Aorta (tissue), 5 donors: ENCODE measurements at places on chromosomes 16 and 17. TPM values are rescaled to one million over a fixed set of nuclear protein-coding genes. Genes with fewer than 3 reads are reported as not detected.

DNA sequence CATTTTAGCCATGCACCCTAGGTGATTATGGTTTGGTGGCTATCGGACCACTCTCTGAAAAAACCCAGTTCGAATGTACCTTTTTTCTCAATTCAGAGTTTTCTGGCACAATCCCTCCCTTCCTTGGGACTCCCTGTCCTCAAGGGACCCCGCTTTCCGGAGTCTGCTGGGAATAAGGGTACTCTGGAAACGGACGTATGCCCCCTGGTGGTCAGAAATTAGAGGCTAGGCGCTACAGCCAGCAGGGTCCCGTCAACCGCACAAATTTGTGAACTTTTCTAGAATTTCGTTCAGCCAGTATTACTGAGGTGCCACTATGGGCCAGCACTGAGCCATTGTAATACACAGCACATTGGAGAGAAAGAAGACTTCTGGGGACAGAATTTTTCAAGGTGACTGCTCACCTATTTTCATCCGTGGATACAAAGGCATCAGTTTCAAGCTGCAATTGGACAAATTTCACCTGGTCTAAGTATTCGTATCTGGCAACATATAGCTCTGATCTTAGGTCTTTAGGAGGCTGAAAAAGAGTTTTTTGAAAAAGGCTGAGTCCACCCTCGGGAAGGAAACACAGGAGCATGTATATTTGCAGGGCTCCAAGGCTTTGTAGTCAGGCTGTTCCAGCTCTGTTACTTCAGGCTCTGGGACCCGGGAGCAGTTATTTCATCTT, 27.1 kb upstream of the CRYBA1 start:
- no peaks in the 10 kb centered on the region for H3K27me3 ChIP-seq
- DNase-seq = peak; percentile 84
- H3K4me1 ChIP-seq = no peaks in the 10 kb centered on the region
- H3K36me3 ChIP-seq = no peaks in the 10 kb centered on the region
- H3K4me3 ChIP-seq = no peak overlapping the region

- no peaks in the 10 kb centered on the region for H3K27me3 ChIP-seq
- no peak for DNase-seq
- no peak overlapping the region for H3K4me3 ChIP-seq
- no peaks in the 10 kb centered on the region for H3K36me3 ChIP-seq
- no peaks in the 10 kb centered on the region for H3K4me1 ChIP-seq
Observed at GRCh38 chr16:83878838-83879237, 20.1 kb upstream of the MLYCD start.

DNA sequence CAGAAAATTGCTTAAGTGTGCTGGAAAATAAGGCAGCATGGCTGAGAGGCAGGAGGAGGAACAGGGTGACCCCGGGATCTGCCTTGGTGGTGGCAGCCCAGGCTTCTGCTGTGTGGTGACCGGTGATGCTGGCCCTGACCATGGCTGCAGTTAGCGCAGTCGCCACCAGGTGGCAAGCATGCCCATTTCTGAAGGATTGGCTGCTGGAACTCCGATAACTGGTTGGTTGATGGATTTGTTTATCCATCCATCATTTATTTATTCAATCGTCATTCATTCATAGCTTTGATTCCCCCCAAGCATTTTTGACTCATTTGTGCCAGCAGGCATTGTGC, 29.1 kb upstream of the ITGA3 start:
- peak; percentile 88 for DNase-seq
- no peaks in the 10 kb centered on the region for H3K4me1 ChIP-seq
- no peak overlapping the region for H3K4me3 ChIP-seq
- H3K36me3 ChIP-seq = no peaks in the 10 kb centered on the region
- no peaks in the 10 kb centered on the region for H3K27me3 ChIP-seq

DNA sequence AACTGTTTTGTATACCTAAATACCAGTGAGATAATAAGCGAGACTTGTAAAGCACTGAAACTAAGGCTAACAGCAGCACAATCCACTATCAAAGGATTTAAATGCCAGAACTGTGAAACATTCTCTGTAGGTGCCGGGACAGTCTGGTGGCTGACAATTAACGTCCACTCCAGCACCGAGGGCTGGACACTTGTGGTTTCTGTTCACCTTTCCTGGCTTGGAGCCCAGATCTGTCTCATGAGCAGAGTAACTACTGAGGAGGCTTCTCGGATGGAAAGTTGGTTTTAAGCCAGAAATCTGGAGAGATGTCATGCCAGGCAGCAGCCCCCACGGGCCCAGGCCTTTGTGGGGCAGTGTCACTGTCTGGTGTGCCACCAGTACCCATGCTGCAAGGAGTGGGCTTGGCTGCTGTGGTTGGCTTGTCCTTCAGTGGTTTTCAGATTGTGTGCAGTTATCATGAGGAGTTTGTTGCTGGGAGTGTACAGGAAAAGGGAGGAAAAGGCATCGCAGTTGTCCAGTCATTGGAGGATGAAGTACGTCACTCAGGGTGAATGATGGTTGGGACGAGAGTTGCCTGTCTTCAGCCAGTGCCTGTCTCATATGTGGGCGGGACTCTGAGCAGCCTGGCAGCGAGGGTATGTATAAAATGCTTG, 35.5 kb downstream of the UBN1 start:
- H3K27ac ChIP-seq = no peak overlapping the region
- H3K4me3 ChIP-seq = no peak overlapping the region
- no peaks in the 10 kb centered on the region for H3K4me1 ChIP-seq
- H3K36me3 ChIP-seq = no peaks in the 10 kb centered on the region
- H3K27me3 ChIP-seq = no peaks in the 10 kb centered on the region
- peak; percentile 31 for DNase-seq

DNA sequence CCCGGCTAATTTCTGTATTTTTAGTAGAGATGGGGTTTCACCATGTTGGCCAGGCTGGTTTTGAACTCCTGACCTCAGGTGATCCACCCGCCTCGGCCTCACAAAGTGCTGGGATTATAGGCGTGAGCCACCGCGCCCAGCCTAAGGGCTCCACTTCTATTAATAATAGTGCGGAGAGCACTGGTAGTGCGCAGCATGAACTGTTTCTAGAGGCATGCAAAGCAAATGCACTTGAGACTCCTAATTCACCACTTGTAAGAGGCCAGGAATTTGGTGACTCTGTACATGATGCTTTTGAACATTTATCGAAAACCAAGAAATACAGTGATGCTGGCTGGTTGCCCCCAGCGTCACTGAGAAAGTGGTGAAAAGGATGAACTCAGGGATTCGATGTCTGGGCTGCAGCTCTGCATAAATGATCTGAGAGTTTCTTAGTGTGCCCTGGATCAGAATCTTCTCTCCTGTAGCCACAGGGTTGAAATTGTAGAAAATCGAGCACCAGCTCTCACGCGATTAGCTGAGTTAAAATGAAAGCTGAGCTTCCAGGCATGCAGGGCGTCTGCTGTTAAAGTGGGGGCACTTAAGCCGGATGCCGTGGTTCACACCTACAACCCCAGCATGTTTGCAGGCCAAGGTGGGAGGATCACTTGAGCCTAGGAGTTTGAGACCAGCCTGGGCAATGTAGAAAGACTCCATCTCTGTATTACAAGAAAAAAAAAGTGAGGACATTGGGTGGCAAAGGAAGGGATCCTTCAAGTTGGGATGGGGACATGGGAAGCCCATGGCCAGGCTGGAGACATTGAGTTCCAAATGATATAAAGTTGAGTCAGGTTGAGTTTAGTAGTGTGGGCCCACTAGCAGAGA, 4.8 kb downstream of the RNF213 start:
- H3K36me3 ChIP-seq = no peaks in the 10 kb centered on the region
- H3K4me3 ChIP-seq = no peak overlapping the region
- H3K27me3 ChIP-seq = no peaks in the 10 kb centered on the region
- H3K4me1 ChIP-seq = no peaks in the 10 kb centered on the region

GRCh38 chr16:20879175-20880040, 20.8 kb downstream of the DCUN1D3 start:
- H3K27ac ChIP-seq = peak overlapping the region; percentile 86
- H3K4me3 ChIP-seq = no peak overlapping the region
- no peak for DNase-seq
- no peaks in the 10 kb centered on the region for H3K36me3 ChIP-seq
- H3K4me1 ChIP-seq = peaks cover 15% of the 10 kb centered on the region

- H3K4me3 ChIP-seq = no peak overlapping the region
- no peak for DNase-seq
- H3K27me3 ChIP-seq = no peaks in the 10 kb centered on the region
- no peak overlapping the region for H3K27ac ChIP-seq
- H3K36me3 ChIP-seq = no peaks in the 10 kb centered on the region
Observed at GRCh38 chr17:42904110-42904469, 3.5 kb downstream of the G6PC1 start.

SLFN14 gene
- total RNA-seq = 0.30 TPM

CCL14 gene
- 136 TPM for total RNA-seq

CD300LB gene
- total RNA-seq = 1.3 TPM

KRT24 gene
- not detected for total RNA-seq

ITGAD gene
- 0.54 TPM for total RNA-seq

ST6GALNAC1 gene
- total RNA-seq = 1.1 TPM

PERCC1 gene
- not detected for total RNA-seq
